ENCODE measurements at places on chromosomes 16 and 17.

DNA sequence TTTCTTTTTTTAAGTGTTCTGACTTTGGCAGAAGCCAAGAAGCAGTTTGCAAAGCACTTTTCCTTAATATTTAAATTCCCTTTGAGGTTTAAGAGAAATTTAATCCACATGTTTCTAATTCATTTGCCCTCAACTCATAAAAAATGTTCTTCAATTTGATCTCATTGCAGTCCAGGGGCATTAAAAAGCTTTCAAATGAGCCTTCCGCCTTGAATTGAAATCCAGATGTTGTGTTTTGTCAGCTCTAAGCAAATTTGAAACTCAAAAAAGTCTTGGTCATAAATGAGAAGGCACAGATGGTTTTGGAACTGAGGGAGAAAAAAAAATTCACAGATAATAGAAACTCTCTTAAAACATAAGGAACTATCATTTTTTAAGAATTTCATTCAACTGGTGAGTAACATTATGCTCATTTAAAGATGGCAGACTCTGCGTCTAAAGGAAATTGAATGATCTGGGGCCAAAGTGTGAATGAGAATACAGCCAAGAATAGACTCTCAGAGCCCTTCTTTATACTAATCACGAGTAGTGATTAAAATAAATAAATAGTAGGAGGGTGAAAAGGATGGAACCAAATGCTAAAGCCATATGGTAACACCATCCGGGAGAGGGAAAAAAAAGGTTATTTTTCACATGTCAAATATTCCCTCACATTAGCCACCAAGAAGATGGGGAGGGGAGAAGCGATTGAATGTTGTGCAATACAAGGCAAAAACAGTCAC lies 1304.7 kb downstream of the CDH8 start:
- no peak for DNase-seq

DNA sequence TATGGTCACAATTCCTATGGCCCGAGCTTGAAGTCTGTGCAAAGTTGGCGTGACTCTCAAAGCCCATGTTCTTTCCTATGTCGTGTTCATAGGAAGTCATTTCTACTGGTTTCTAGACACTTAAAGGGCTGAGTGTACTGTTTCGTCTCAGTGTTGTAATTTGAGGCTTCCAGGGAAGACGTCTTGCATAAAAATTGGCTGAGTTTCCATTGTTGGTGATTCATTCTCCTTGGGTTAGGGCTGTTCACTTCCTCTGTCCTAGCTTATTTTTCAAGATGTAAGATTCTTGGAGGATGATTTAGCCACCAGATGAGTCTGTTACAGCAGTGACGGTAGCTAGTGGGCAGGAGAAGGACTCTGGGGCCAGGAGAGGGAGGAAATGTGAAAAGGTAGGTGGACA lies 43.1 kb downstream of the PIK3R5 start:
- no peak for DNase-seq

DNA sequence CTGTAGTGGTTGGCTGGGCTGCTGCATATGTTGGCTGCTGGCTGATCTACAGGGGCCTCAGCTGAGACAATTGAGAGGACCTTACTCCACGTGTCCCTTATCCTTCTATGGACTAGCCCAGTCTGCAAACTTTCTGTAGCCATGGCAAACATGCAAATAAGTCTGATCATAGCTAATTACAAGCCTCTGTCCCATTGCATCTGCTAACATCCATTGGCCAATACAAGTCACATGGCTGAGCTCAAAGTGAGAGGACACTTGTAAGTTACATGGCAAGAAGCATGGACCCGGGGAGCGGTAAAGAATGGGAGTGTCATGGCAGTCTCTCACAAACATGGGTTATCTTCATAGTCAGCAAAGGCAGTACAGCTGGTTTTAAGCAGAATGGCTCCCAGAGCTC lies 11.6 kb upstream of the IL4R start:
- DNase-seq: no peak

GRCh38 chr17:63653050-63653449 lies 30.8 kb downstream of the MAP3K3 start:
- no peak for DNase-seq

DNA sequence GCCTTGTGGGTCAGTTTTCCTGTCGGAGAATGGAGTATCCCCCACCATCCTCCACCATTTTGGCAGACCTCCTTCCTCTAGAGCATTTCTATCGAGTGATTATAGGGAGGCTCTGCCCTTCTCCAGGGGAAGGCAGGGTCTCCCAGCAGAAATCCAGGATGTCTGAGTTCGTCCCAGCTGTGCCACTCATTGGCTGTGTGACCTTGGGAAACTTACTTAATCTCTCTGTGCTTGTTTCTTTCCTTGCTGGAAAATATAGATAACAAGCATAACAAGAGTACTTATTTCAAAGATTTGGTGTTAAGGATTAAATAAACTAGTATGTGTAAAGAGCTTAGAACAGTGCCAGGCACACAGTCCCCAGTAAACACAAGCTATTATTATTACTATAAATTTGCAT lies 14.8 kb downstream of the ATP2A3 start:
- no peak for DNase-seq

DNA sequence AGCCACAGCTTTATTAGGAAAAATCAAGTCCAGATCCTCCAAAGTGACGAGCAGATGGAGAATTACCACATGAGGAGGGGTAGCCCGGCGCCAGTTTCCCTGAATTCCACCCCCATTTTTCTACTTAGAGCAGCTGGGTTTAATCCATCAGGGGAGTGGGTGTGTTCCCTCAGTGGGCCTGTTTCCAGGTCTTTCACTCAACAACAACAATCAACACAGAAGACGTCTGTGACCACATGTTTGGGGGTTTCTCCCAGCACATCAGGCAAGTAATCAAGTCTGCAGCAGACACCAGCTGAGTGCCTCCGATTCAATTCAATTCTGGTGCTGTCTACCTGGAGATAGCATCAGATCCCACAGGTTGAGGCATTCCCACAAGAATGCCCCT lies 6.8 kb downstream of the SLC6A2 start:
- no peak for DNase-seq
